ENCODE measurements at places on chromosomes 4 and X.

DNA sequence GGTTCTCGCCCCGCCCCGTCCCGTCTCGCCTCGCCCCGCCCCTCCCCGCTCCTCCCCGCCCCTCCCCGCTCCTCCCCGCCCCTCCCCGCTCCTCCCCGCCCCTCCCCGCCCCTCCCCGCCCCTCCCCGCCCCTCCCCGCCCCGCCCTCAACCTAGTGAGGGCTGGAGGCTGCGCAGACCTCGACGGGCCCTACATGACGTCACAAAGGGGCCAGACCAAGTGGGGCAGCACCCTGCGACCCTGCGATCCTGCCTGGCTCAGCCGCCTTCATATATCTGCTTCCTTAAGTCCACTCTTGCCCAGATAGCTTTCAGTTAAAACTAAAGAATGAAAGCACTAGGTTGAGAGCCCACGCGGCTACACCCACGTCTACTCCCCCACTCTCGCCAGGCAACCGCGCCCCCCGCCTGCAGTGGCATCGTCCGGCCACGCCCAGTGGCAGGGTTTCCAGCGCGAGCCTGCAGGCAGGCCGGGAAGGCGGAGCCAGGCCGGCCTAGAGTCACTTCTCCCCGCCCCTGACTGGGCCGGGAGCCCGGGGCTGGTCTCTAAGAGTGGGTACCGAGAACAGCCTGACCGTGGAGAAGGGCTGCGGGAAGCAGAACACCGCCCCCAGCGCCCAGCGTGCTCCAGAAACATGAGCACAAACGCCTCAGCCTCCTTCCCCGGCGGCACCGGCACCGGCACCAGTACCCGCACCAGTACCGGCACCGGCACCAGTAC lies 1.5 kb upstream of the MAOA start:
- peak; percentile 95 for DNase-seq

DNA sequence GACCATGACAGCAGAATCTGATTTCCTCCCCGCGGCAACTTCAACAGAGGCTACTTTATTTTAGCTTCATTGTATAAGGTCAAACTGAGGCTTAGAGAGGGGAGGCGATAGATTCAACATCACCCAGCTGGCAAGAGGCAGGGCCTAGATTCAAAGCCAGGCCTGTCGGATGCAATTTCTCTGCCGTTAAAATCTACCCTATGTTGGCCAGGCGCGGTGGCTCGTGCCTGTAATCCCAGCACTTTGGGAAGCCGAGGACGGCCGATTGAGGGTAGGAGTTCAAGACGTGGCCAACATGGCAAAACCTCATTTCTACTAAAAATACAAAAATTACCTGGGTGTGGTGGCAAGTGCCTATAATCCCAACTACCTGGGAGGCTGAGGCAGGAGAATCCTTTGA lies 182.2 kb downstream of the BCOR start:
- no peak for DNase-seq

GRCh38 chr4:3364199-3364598 lies 71.4 kb downstream of the RGS12 start:
- DNase-seq, result no peak

DNA sequence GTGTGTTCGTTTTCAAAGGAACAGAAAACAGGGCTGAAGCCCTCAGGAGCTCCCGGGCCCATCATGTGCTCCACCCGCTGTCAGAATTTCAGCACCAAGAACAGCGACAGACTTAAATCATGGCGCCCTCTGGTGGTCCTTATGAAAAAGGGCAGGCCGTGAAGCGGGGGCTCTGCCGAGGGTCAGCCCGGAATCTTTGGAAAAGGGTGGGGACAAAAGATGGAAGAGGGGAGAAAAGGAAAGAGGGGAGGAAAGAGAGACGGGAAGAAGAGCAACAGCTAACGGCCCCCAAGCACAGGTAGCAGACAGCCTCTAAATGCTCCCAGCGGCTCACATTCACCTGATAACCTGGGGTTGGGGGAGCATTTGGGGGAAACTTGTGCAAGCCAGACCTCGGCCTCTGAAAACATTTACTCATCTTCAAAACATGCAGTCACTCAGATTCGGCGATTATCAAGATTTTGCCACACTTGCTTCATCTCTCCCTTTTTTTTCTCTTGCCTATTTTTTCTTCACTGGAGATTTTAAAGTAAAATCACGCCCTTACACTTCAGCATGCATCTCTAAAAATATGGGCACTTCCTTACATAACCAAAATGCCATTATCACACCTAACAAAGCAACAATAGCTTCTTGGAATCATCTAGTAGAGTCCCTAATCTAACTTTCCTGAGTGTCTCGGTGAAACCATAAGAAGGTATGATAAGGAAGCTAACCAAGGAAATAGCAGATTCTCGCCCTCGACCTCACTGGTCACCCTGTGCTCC lies 28.1 kb upstream of the MAN2B2 start:
- peak; percentile 67 for DNase-seq

DNA sequence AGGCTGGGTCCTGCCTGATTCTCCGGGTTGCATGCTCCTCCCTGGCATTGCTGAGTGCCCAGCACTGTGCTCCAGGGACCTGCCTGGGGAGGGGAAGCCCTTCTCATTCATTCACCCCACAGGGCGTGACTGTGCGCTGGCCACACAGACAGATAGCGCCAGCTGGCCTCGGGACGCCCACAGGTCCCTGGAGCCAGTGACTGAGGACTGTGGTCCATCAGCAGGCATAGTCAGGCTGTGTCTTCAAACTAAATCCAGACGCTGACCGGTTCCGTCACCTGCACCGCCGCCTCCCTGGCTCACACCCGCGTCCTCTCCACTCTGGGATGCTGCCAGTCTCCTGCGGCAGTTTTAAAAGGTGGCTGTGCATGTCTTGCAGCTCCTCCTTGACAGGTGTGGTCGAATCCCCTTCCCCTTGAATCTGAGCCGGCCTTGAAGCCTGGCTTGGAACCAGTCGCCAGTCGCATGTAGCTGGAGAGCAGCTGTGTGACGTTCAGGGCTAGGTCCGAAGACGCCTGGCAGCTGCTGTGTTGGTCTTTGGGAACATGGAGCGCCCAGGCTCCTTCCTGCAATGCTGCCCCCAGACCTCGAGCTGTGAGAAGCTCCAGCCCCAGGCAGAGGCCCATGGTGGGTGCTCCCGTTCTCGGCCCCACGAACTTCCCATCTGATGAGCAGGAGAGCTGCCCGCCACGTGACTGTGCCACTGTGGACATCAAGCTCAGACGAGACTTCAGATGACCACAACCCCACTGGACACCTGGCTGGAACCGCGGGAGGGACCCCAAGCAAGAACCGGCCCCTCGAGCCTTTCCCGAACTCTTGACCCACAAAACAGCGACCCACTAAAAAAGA lies 94.1 kb downstream of the ADRA2C start:
- no peak for DNase-seq

- DNase-seq, result no peak
Observed at GRCh38 chr4:178081176-178081575, 638.9 kb upstream of the AGA start.

GRCh38 chr4:43864616-43865146 lies 583.9 kb downstream of the KCTD8 start:
- no peak for DNase-seq

Measured in H9 (cell line).